Smooth muscle cell of bladder (primary cell): ENCODE measurements at places on chromosomes 2 and 18. TPM values are rescaled to one million over a fixed set of nuclear protein-coding genes. Genes with fewer than 3 reads are reported as not detected.

INHA gene
- 0.28 and 0.46 TPM in 2 replicates for total RNA-seq

SPC25 gene
- 0.28 and 0.43 TPM in 2 replicates for total RNA-seq

MAPK4 gene
- 0.09 TPM in 1 of 2 replicates, not detected in the other for total RNA-seq

ATOH8 gene
- 29.3 and 72.5 TPM in 2 replicates for total RNA-seq

HTR2B gene
- total RNA-seq: 6.0 and 10.8 TPM in 2 replicates

CYP27C1 gene
- total RNA-seq: 0.18 and 0.28 TPM in 2 replicates

MRPL30 gene
- total RNA-seq: 28.4 and 38.1 TPM in 2 replicates

SLC11A1 gene
- total RNA-seq: 0.14 and 0.28 TPM in 2 replicates

MAP3K19 gene
- not detected in 2 replicates for total RNA-seq

POTEI gene
- under 0.01 TPM in 1 of 2 replicates, not detected in the other for total RNA-seq

TEX44 gene
- not detected in 2 replicates for total RNA-seq

SEPTIN10 gene
- total RNA-seq: 63.4 and 63.5 TPM in 2 replicates

BABAM2 gene
- 14.9 and 18.8 TPM in 2 replicates for total RNA-seq

RFX8 gene
- total RNA-seq: 1.3 and 2.0 TPM in 2 replicates

DYNC1I2 gene
- 85.6 and 96.0 TPM in 2 replicates for total RNA-seq

LYPD1 gene
- total RNA-seq: 2.4 and 3.9 TPM in 2 replicates

ABCG5 gene
- not detected in 2 replicates for total RNA-seq

ACTR3 gene
- 143 and 198 TPM in 2 replicates for total RNA-seq

SULT1C4 gene
- total RNA-seq: 0.37 TPM in 1 of 2 replicates, not detected in the other
